Stimulated activated CD8-positive, alpha-beta memory T cell treated with anti-CD3 and anti-CD28 coated beads, Interleukin-15, amount 100 ng/mL, for 24 hours (primary cell): ENCODE measurements at places on chromosomes 1 and 21.

GRCh38 chr1:172004671-172005070 lies 163.4 kb downstream of the DNM3 start:
- no peak for DNase-seq

DNA sequence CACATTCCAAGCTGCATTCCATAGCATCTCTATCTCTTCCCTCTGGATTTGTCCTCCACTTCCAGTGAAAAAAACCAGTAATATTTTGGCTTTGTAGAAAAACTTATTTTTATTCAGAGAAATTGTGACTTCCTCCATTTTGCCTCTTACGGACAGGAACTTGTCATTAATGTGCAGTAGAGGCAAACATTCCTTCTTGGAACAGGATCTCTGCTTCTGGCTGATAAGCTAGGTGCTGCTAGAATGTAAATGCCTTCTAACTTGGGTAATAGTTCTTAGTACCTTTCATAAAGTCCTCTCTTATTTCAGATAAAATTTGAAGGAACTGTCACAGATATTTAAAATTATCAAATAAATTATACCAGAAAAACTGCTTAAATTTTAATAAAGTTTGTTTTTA lies 707.8 kb downstream of the USP25 start:
- DNase-seq = no peak

DNA sequence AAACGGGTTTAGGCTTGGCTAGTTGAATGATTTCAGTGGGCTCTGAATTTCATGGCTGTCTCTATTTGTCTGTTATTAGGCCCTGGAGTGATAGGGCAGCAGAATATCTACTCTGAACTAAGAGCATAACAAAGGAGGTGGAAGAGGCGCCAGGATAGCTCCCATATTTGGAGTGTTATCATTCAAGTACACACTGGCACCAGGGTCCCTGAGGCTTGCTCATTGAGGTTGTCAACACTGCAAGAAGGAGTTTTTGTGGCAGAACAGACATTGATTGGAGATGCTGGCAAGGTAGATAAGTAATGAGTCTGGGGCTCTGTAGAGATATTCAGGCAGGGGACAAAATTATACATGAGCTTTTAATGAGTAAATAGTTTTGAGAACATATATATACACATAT lies 1748.4 kb downstream of the MRPL39 start:
- no peak for DNase-seq

DNA sequence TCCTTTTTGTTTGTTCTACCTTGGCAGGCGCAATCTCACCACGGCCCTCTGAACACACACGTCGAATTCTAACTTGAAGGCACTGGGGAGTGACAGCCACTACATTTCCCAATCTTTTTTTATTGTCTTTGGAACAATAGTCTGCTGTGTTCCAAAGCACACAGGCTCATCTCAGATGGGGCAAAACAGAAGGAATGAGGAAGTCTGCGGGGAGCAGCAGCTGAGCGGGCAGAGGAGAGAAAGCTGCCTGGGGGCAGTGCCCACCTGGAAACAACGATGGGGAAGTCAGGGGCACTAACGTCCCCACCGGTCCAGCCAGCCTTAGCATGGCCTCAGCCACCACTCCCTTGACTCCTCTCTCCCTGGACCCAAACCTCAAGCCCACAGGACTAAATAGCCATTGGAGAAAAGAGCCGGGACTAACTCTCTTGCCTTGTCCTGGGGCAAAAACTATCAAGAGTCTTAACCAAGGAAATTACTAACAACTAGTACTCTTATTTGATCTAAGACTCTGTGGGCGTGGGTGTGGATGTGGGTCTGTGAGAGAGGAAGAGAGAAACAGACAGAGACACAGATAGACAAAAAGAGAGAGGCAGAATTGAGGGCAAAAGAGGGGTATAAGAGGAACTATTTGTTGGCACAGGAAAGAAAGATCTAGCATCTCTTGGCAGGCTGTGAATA lies 34.2 kb downstream of the SYF2 start:
- DNase-seq = no peak

DNA sequence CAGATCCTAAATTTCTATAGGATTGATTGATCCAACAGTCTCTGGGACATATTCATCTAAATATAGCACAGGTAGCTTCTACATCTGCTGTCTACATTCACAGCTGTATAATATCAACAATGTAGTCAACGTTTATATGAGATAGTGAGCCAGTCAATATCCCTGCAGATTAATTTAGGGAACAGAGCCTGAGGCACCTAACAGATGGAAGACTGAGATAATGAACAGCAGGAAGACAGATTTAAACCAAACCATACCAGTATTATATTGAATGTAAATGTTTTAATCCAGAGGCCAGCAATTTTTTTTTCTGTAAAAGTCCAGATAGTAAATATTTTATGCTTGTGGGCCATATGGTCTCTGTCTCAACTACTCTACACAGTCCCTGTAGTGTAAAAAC lies 2072.4 kb downstream of the MRPL39 start:
- DNase-seq = no peak

DNA sequence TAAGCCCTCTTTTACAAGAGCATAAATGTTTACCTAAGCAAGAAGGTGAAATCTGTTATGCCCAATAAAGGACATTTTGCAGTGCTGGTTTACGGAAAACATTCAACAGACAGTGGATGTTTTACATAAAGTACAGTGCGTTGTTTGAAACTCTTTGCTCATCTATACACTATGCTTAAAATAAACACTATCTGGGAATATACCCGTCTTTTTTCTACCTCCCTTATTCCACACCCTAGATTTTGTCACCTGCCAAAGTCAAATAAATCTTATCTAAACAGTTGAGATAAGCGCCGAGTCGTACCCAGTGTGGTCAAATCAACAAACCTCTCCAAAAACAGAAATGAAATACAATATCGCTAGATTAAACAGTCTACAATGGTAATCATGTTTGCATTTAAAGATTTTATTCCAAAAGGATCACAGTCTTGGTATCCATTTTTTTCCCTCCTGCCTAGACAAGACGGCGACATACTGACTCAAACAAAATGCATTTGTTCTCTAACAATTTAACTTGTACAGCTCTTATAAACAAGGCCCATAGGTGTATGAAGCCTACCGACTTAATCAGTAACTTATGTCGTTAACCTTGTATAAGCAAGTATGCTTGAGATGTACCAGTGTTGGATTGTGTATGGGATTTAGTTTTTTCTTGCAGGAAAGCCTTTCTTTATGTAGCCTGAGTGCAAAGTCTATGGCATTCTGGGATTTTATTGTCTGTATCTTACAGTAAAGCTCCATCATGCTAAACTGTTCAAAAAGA lies 189.1 kb downstream of the FMN2 start:
- no peak for DNase-seq

GRCh38 chr1:62110198-62110817 lies 84.3 kb upstream of the L1TD1 start:
- DNase-seq = no peak

GRCh38 chr1:45859221-45859620 lies 55.8 kb downstream of the MAST2 start:
- no peak for DNase-seq

- no peak for DNase-seq
Measured at GRCh38 chr1:231751415-231751814, 124.8 kb downstream of the DISC1 start.

DNA sequence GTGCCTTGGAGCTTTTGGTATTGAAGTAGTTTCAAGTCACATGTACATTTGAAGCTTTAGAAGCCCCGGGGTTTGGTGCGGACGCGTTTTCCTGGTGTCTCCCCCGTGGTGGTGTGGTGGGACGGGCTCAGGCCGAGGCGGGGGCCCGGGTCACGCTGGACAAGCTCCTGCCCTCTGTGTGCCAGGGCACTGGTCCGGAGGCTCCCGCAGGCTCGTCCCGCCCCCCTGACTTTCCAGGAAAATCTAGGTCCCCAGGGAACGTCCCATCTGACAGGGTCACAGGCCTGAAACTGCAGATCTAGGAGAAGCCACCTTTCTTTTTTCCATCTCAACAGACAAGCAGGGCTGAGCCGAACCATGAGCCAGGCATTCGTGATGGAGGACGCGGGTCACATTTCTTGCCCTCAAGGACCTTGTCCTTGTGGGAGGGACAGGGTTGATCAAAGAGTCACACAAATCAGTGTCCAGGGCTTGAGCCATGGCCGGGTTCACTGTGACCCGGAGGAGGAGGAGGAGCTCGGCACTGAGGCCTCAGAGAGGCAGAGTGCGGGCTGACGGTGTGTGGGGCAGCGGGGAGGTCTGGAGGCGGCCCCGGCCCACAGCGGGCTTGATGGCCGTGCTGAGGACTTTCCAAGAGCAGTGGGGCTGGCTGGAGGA lies 1.6 kb downstream of the DMRTB1 start:
- no peak for DNase-seq

- DNase-seq = no peak
Measured at GRCh38 chr1:227959325-227959860, 11.7 kb upstream of the WNT9A start.

- DNase-seq = no peak
Measured at GRCh38 chr1:158115126-158115525, 65.6 kb upstream of the CD1D start.

DNA sequence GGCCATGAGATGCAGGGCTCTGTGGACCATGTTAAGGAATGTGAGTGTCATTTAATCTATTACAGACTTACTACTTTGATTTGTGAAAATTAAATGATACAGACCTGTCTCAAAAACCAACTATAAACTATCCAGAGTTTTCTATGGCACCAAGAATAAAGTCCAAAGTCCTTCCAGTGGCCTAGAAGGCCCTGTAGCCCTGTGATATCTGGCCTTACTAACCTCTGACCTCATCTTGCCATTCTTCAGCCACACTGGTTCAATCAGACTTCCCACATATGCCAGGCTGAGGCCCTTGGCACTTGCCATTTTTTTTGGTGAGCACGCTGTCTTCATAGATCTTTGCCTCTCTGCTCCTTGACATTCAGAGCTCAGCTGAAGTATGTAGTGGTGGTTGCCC lies 7.7 kb downstream of the NTPCR start:
- no peak for DNase-seq

GRCh38 chr1:8274352-8274751 lies 43.6 kb upstream of the SLC45A1 start:
- DNase-seq = no peak

- DNase-seq = no peak
Measured at GRCh38 chr1:11628767-11629166, 25.5 kb downstream of the FBXO2 start.

- DNase-seq = no peak
Measured at GRCh38 chr1:101407505-101408211, 170.8 kb downstream of the S1PR1 start.

DNA sequence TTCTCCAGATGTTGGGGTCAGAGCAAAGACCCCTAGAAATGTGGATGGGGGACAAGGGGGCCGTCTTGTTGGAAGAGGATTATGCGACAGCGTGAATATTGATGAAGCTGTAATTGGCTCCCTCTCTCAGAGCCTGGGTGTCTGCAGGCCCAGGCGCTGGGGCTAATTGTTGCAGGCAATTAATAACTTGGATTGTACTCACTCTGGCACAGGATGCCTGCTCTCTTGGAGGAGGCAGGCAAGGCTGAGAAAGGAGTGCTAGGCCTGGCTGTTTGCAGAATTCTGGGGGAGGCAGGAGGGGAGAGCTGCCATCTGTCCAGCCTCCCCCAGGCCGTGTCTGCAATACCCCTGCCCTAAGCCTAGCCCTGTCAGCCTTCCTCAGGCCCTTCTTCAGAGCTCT lies 4.1 kb upstream of the DISP3 start:
- no peak for DNase-seq

DNA sequence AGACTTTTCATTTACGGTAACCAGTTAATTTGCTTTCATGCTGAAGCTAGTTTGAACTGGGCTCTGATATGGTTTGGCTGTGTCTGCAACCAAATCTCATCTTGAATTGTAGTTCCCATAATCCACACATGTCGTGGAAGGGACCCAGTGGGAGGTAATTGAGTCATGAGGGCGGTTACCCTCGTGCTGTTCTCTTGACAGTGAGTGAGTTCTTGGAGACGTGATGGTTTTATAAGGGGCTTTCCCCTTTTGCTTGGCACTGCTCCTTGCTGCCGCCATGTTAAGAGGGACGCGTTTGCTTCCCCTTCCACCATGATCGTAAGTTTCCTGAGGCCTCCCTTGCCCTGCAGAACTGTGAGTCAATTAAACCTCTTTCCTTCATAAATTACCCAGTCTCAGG lies 10.3 kb upstream of the FHAD1 start:
- DNase-seq = no peak

- no peak for DNase-seq
Measured at GRCh38 chr1:208544053-208544452, 299.9 kb upstream of the PLXNA2 start.

GRCh38 chr1:168504064-168504837 lies 39.5 kb downstream of the XCL2 start:
- DNase-seq = no peak

- no peak for DNase-seq
Measured at GRCh38 chr1:208248307-208248801, 4.2 kb upstream of the PLXNA2 start.

DNA sequence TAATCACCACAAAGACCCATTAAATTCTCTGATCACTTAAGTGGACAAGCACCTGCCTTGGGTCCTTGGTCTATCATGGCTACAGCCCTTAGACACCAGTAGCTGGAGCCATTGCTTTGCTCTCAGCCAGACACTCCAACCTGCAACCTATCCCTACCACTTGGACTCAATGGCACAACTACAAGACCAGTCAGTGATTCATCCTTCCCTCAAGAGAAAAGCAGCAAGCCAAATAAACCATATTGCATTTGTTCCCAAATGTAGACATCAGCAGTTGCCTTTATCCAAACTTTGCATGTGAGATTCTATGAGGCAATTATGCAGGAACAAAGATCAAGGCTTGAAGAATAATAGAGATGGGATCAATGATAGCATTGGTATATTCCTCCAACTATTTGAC lies 263.4 kb downstream of the HHIPL2 start:
- DNase-seq = no peak

DNA sequence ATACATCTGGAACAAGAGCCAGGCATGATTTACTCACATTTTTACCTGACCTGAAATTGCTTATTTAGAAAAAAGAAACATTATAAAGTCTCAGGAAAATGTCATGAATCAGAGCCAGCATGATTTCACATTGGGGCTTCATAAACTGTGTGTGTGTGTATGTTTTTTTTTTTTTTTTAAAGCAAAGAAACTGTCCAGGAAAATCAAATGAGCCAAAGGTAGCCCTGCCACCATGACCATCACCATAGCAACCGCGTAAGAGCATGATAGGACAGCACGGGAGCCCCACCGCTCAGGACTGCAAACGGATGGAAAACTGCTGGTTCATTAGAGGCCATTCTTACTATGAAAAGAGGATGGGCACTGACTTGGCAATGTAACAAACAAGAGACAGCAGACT lies 139.2 kb downstream of the NTMT2 start:
- no peak for DNase-seq

DNA sequence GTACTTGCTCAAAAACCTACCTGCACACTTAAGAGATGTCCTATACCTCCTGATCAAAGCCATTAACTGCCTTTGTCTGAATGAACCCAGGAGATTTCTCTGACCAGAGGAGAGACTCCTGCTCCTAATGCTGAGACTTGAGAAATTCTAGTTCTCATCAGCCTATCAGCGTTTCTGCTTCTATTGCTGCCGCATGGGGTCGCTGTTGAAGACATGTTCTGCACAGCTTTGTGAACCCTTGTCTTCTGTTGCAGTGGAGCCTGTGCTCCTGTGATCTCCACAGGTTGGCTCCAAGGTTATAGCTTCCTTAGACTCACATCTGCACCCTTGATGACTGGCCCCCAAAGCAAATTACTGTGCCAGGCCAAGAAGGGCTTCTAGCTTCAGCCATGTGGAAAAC lies 40.2 kb downstream of the EDN2 start:
- DNase-seq = no peak

GRCh38 chr1:226482975-226483700 lies 65.4 kb upstream of the STUM start:
- DNase-seq = no peak

GRCh38 chr1:182413486-182413885 lies 13.0 kb upstream of the TEDDM1 start:
- DNase-seq = no peak

- no peak for DNase-seq
Measured at GRCh38 chr21:35335951-35336446, 286.9 kb upstream of the RUNX1 start.
